Retina (tissue), 1 donor: ENCODE measurements at places on chromosomes 16 and 17.

DNA sequence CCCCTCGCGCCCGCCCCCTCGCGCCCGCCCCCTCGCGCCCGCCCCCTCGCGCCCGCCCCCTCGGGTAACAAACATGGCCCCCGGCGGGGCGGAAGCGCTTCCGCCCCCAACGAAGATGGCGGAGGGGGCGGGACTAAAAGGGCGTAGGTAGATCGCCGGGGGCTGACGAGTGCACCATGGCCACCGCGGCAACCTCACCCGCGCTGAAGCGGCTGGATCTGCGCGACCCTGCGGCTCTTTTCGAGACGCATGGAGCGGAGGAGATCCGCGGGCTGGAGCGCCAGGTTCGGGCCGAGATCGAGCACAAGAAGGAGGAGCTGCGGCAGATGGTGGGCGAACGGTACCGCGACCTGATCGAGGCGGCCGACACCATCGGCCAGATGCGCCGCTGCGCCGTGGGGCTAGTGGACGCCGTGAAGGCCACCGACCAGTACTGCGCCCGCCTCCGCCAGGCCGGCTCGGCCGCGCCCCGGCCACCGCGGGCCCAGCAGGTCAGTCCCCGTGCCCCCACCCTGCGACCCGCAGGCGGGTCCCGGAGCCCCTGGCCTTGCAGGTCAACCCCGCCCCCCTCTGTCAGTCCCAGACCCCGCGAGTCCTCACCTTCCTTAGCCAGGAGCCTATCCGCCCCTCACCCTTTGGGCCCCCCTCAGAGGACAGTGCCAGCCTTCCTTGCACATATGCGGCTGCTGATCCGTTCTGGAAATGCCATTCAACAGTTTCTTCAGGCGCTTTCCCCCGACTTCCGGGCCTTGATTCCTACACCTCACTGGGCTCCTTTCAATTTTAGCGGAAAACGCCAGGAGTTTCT is at the start of gene COG1:
COG1 (plus strand) TSS at position 162 of the 808 bp plus-strand sequence; CDS start at position 177, 15 bp downstream.
- peak; percentile 94 for DNase-seq

- DNase-seq: no peak
Observed at GRCh38 chr16:8798174-8798527, 512 bp downstream of the PMM2 start.

DNA sequence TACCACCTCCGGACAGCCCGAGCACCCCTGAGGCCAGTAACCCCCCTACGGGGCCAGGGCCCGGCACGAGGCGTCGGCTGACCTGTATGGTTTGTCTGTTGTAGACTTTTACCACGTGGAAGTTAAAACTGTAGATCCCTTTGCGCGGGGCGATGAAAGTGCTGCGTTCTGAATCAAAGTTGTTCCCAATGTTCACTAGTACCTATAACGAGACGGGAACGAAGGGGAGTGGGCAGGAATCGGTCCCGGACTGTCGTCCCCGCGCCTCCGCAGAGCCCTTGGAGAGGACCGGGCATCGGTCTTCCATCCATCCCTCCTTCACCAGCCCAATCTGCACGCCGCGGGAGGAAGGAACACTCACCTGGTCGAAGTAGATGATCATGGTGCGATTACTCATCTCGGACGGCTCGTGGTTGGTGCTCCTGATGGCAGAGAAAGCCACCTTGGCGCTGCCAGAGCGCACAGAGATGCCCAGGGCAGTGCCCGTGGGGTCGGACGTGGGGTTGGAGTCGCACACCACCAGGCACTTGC is 732 bp downstream of the CBLN1 start:
- DNase-seq: peak; percentile 70

GRCh38 chr17:79087428-79088143 is 13.0 kb downstream of the ENGASE start:
- peak; percentile 91 for DNase-seq

GRCh38 chr17:61382796-61383688 is 16.6 kb upstream of the TBX2 start:
- DNase-seq: no peak

- peak; percentile 24 for DNase-seq
Observed at GRCh38 chr17:67532326-67532871, 155.3 kb downstream of the PITPNC1 start.

DNA sequence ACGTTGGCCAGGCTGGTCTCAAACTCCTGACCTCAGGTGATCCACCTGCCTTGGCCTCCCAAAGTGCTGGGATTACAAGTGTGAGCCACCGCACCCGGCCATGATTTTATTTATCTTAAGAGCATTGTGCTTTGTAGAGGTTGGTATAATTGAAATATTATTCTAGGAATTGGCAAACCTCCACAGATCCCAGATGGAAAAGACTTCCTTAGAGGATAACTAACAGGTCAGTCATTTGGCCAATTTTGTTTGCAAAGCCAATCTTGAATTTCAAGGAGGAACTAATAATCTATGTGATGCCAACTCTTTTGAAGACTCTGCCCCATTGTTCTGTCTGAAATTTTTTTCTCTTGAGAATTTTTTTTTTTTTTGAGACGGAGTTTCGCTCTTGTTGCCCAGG is 46.7 kb upstream of the SLC5A10 start:
- no peak for DNase-seq

- DNase-seq: peak; percentile 36
Observed at GRCh38 chr16:52265446-52265861, 281.5 kb downstream of the TOX3 start.

DNA sequence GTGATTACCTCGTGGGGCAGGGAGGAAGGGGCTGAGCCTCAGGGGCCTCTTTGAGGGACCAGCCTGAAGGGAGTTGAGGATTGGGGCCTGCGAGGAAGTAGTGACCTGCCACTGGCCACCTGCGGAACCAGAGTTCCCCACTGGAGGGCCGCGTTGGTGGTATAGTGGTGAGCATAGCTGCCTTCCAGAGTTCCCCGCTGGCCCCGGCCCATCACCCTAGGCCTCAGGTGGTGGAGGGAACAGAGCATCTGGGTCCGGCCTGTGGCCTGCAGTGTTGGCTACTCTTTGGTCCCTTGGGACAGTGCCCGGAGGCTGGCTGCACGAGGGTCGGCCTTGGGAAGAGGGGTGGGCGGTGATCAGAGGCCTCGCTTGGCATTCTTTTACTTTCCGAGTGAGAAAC is 20.5 kb downstream of the MGAT5B start:
- DNase-seq: no peak

DNA sequence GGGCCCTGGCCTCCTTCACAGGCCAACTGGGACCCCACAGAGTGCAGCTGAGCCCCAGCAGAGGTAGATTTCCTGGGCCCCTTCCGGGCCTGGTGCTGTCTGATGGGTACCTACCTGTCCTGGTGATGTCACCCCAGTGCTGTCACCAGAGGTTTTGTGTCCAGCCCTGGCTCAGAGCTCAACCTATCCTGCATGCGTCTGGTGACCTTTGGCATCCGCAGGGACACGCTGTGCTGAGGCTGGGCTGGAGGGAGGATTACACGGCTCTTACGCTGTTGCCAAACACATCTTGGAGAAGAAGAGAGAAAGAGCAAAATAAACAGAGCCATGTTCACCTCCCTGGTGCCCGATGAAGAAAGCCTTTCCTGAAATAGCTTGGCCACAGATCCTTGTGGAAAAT is 70.6 kb upstream of the MED9 start:
- no peak for DNase-seq

DNA sequence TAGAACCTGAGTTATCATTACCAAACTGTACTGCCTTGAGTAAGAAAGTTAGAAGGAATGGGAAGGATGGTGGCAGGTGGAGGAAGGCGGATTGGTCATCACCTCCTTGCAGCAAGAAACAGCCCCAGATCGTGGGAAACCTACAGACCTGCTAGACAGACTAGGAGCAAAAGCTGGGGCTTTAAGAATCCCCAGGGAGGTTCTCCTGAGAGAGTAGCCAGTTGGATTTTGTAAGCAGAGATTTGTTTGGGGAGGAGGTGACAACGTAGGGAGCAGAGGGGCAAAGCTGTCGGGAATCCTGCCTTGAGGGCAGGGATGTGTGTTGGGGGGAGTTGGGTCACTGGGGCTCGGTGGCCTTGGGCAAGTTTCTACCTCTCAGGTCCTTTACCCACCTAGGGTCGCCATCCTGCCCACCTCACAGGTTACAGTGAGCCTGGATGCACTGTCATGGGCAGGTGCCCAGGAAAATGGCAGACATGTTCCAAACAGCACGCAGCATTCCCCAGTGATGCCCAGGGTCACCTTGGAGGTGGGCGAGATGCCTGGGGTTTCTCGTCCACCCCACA is 49.2 kb upstream of the STH start:
- DNase-seq: no peak

GRCh38 chr17:61574542-61575351 is 16.3 kb downstream of the NACA2 start:
- DNase-seq: peak; percentile 60

GRCh38 chr16:84603140-84603816 is 14.6 kb downstream of the COTL1 start:
- peak; percentile 45 for DNase-seq

GRCh38 chr17:78842881-78843565 is 2.4 kb upstream of the USP36 start:
- peak; percentile 44 for DNase-seq

GRCh38 chr17:78839762-78840529 is 668 bp downstream of the USP36 start:
- peak; percentile 80 for DNase-seq

- DNase-seq: no peak
Observed at GRCh38 chr17:54063639-54064038, 240.9 kb downstream of the KIF2B start.

GRCh38 chr16:22195695-22196558 is 10.2 kb upstream of the EEF2K start:
- DNase-seq: peak; percentile 98

DNA sequence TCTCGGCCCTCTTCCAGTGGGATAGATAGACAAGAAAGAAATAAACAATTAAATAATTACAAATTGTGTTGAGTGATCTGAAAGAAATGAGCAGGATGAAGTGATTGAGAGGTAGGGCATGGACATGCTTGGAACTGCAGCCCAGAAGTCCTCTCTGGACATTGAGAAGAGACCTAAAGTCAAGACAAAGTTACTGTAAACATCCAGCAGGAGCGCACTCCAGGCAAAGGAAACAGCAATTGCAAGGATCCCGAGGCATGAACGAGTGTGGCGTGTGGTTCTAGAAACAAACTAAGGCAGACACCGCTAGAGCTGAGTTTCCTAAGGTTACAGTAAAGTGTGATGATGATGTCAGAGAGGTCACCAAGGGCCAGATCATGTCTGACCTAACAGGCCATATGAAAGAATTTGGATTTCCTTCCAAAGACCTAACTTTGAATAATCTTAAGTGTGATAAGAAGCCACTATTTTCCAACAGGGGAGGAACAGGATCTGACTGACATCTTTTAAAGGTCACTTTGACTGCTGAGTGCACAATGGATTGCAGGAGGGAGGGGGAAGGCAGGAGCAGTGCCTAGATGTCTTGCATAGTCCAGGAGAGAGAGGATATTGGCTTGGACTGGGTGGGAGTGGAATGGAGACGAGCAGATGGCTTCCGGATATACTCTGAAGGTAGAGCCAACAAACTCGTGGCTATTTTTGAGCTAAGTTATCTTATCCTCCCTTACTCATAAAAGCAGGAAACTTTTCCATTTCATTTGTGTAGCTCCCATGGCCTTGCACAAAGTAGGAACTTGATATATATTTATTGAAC is 19.0 kb downstream of the ABCC12 start:
- DNase-seq: no peak

DNA sequence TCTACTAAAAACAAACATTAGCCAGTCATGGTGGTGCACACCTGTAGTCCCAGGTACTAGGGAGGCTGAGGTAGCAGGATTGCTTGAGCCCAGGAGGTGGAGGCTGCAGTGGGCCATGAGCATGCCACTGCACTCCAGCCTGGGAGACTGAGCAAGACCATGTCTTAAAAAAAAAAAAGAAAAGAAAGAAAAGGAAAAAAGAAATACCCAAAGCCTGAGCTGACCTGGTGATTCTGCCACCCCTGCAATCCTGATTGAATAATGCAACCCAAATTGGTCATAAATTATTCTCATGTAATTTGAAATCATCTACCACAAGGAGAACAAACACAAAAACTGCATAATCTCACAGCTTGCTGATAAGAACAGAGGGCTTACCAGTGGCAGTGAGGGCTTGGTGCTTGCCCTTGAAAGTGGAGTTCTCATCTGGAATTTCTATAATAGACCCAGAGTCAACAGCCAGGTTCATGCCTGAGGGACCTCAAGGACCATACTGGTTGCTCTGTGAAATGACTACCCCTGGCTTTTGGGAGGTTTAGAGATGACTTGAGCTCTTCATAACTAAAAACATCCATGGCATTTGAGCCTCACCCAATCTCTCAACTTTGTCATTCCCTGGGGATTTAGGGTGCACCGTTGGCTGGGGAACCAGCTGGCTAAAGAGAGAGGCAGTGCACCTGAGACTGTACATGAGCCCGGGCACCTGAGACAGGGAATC is 35.4 kb upstream of the TMC5 start:
- DNase-seq: no peak

- DNase-seq: no peak
Observed at GRCh38 chr17:82687375-82687861, 11.1 kb downstream of the RAB40B start.

GRCh38 chr16:80150978-80151721 is 389.6 kb upstream of the DYNLRB2 start:
- no peak for DNase-seq

DNA sequence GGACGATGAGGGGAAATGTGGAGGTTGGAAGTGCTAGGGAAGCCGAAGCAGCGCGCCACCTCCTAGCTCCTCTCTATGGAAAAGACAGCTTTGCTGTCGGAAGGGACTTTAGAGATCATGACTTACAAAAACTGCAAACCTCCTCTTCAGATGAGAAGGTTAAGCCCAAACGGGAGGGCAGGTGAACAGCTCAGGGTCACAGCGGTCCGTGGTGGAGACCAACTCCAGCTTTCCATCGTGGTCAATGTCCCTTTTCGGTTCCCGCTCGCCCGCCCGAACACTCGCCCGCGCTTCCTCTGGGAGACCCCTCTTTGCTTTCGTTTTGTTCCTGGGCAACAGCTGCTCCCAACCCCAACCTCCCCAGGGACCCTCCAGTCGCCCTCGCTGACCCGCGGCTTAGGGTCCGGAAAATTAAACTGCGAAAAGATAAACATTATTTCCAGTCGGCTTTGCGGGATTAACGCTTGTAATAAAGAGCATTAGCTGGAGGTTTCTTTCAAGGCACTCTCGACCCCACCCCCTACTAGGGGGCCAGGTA is 7.7 kb downstream of the IRX6 start:
- peak; percentile 76 for DNase-seq

GRCh38 chr16:9248162-9248561 is 156.7 kb downstream of the HAPSTR1 start:
- DNase-seq: no peak

- DNase-seq: no peak
Observed at GRCh38 chr17:43449470-43450248, 34.1 kb upstream of the DHX8 start.

GRCh38 chr17:63491977-63492618 is 15.2 kb downstream of the ACE start:
- no peak for DNase-seq

DNA sequence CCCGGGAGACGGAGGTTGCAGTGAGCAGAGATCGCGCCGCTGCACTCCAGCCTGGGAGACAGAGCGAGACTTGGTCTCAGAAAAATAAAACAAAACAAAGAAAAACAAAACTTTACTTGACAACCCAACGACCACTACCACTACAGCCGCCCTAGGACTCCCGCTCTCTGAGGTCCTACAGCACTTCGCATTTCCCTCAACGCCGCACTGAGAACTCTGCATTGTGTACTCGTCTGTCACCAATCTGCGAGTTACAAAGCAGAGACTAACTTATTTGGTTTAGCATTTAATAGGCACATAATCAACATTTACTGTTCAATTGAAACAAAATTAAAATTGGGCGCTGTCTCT is 479 bp upstream of the ZNF207 start:
- DNase-seq: peak; percentile 73

GRCh38 chr17:43846963-43847371 is at the start of gene CD300LG:
CD300LG (plus strand) TSS chr17:43847176; CDS start chr17:43847217, 41 bp downstream.
- DNase-seq: peak; percentile 24
